ENCODE measurements at places on chromosomes 5 and 9.
A peak's percentile ranks its signal among the peaks of the same experiment; 100 is the strongest.

GRCh38 chr9:87518702-87519335, 21.2 kb downstream of the DAPK1 start:
- no peak for DNase-seq

DNA sequence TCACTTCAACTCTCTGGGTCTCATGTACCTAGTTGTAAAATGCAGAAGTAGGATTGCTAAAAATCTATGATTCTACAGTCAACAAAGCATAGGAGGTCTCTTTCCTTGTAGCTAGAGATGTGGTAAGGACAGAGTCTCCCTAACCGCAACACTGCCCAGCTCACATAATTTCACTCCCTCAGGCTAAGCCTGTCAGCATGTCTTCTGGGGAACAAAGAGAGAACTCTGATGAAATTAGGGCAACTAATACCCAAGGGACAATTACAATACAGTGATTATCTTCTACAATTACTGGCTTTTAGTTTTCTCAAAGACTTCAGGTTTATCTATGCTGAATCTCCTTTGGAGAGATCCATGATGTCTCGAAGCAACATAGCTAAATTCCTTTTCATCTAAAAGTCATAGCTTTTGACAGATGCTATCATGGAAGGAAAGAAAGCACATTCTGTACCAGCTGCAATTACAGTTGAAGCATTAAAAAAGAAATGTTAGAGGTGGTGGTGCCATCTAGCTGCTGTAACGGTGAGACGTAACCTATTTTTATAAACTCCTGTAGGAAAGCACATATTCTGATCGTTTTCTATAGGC, 141.1 kb upstream of the TARS1 start:
- DNase-seq: peak; percentile 80

DNA sequence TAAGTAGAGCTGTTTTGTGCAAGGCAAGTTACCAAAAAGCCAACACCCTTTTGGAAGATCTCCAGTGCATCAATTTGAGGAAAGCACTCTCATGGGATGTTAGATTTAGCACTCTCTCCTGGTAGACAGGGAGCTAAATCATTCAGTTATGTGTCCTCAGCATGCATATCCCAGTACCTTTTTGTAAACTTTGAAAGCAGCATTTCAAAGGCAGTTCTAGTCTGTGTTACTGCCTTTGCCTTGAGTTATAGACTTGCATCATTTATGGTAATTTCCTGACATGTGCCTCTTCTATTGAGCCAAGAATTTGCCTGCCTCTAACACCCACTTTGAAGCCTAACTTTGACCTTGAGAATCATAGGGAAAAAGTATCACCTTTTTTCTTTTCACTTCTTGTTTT, 120.6 kb downstream of the KIF4B start:
- no peak for DNase-seq

GRCh38 chr5:172429201-172429940, 25.0 kb downstream of the SH3PXD2B start:
- peak; percentile 96 for DNase-seq

DNA sequence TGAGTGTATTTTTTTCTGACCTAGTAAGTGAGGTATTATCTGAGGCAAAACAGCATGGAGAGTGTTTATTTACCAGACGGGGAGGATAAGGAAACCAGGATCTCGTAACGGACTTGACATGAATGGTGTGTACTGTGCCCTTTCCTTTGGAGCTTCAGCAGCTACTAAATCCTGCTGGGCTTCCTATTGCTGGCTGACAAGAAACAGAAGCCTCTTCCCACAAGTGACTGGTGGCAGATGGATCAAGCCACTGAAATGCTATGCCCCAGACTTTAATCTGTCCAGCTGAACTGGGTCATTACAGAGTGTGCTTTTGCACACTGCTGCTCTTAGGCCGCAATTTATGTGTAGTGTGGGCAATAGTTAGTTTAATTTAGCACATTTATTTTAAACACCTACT, 162.7 kb upstream of the MRPS30 start:
- DNase-seq: no peak

GRCh38 chr5:135040034-135040332, 6.0 kb upstream of the PITX1 start:
- no peak for DNase-seq

DNA sequence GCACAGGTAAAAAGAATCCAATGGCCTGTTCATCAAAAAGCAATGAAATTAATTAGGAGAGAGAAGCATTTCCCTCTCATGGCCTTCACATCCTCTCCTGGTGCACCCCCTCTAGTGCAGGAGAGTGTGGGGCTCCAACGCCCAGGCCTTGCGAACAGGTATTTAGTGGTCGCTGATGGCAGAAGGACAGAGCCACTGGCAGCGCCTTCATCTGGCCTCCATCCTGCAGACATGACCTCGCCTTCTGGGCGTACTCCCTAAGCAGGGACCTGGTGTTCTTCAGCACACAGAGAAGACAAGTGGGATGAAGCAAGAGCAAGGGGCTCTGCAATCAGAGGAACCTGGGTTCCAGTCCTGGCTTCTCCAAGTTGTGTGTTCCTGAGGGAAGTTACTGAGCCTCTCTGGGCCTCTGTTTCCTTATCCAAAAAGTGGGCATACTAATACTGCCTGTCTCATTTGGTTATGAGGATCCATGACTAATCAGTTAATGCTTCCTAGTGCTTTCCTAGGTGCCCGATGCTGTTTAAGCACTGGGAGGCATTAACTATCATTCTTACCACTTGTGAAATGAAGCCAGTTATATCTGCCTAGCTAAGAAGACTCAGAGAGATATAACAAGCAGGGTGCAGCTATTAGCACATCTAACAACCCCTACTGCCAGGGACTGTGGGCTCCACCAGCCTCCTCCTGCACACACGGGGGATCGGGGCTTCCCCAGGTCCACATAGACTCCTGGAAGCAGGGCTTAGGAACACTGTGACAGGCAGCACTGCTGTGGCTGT, 77.3 kb downstream of the SEMA4D start:
- DNase-seq: no peak

- no peak for DNase-seq
These were observed 246.5 kb upstream of the ATP10B start for GRCh38 chr5:161098516-161098915.

DNA sequence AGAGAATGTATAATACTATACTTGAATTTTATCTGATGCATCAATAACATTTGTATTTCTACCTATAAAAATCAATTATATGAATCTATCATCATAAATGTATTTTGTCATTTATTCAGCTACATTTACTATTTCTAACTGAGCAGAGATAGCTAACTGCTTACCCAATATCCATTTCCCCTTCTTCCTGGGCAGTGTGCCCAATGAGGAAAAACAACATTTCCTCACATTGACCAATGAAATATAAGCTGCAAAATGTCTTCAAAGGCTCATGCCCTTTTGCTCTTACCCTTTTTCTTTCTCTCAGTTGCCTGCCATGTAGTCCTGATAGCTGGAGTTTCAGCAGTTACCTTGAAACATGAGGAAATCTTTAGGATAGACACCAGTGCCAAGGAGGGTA, 385.8 kb upstream of the PCSK5 start:
- no peak for DNase-seq

DNA sequence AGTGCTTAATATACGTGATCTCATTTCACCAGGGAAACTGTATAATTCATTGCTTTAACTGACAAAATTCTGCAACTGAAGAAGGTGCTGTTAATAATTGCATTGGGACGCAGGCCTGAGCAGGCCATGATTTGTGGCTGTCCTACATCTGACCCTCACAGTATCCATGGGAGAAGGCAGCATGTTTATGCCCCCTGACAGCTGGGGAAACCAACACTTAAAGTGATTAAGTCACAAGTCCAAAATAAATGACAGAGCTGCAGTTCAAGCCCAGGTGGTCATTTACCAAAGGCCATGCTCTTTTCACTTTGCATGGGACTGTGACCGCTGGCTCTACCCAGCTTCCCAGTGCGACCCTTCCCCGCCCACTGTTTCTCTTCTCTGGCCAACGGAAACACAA, 30.5 kb upstream of the KCNMB1 start:
- DNase-seq: no peak

- peak; percentile 29 for DNase-seq
These were observed 380.8 kb upstream of the CD180 start for GRCh38 chr5:67577424-67577823.

DNA sequence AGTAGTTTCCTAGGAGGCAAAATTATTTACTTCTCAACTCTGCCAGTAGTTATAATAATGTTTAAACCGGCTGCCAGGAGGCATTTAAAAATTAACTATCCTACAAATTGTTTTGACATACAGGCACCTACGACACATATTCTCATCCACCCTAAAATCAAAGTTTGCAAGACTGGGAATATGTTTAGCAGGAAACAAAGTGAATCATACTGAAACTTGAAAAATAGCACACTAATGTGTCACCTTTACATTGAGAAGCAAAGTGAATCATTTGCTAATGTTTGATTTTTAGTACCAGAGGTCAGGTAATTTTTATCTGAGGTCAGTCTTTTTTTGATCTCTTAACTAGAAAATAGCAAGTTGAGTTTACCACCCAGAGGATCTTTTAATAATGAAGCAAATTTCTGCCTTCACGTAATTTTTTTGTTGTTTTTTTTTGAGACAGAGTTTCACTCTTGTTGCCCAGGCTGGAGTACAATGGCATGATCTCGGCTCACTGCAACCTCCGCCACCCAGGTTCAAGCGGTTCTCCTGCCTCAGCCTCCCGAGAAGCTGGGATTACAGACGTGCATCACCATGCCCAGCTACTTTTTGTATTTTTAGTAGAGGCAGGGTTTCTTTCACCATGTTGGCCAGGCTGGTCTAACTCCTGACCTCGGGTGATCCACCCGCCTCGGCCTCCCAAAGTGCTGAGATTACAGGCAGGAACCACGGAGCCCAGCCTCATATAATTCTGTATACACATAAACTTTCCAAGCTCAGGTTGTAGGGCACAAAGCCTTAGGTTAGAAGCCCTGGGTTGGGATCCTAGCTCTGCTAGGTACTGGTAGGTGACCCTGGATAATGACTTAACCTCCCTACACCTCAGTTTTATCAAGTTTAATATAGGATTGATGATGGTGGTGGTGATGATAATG, 124.3 kb downstream of the UGCG start:
- DNase-seq: peak; percentile 79

- no peak for DNase-seq
These were observed 13.8 kb downstream of the CLPTM1L start for GRCh38 chr5:1330847-1331831.

GRCh38 chr9:37667706-37668105, 17.0 kb downstream of the FRMPD1 start:
- no peak for DNase-seq

DNA sequence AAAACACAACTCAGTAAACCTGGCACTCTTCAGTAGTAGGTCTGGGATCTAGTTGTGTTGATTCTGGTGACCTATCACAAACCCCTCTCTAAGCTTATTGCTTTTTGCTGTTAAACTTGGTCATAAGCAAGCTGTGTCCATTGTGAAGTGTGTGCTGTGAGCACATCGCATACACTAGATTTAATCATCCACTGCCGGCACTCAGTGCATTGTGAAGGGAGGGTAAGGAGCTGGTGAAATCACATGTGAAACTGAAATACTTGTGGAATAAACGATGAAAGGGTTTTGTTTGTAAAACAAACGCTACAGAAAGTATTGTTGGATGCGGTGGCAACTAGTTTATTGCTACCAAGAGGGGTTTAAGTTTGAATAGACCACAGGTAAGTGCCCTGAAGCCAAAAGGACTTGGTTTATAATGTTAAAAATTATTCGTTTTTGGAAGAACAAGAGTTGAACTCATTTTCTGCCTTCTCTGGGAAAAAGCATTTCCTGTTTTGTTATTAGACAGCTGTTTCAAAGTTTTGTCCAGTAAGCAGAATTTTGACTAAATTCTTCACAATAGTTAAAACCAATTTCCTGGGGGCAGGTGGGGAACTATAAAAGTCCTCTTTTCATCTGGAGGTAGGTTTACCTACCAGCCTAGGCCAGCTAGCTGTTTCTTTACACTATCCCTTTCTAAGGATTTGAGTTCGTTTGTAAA, 24.6 kb downstream of the TJP2 start:
- peak; percentile 29 for DNase-seq

GRCh38 chr9:125888211-125888610, 141.0 kb downstream of the PBX3 start:
- peak; percentile 58 for DNase-seq

GRCh38 chr9:37626708-37627292, 24.0 kb upstream of the FRMPD1 start:
- no peak for DNase-seq

DNA sequence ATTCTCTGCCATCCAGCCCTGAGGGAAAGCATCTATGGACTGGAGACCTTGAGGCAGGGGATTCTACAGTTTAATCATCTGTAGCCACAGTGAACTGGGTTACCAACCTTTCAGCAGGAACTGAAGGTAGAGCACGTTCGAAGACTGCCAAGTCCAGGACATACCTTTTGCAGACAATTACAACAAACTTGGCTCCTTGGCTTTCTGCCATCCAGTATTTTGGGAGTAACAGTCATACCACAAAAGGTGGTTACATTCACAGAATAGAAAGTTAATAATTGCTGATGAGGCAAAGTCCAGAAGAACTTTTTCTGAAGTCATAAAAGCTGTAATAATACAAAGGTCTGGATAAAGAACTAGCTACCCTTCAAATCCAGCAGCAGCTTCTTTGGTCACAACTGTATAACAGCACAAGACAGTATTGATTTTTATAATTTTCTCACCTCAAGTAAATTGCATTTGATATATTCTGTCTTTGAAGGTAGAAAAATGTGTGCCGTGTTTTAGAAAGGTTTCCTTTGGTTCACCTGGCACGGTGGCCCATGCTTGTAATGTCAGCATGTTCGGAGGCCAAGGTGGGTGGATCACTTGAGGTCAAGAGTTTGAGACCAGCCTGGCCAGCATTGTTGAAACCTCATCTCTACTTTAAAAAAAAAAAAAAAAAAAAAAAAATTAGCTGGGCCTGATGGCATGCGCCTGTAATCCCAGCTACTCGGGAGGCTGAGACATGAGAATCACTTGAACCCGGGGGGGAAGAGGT, 236.6 kb downstream of the NR3C1 start:
- no peak for DNase-seq

- no peak for DNase-seq
These were observed 1.0 kb downstream of the AQP3 start for GRCh38 chr9:33446240-33446945.

GRCh38 chr5:8020861-8021514, 152.0 kb downstream of the MTRR start:
- no peak for DNase-seq

DNA sequence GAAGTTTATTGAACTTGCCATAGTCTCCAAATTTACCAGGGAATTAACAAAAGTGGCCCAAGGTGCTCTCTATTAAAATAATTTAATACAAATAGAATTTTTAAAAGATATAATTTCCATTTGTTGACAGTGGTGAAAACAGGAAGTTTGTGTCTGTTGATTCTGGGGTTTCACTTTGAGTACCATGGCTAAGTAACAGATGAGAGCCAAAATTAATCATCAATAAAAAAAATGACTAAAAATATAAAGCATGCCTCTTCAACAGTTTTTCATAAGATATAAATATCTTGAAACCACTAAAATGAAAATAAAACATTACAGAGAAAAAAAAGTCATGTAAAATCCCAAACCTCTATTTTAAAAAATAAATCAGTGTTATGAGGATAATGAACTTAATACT, 49.8 kb downstream of the SGCD start:
- DNase-seq: no peak

DNA sequence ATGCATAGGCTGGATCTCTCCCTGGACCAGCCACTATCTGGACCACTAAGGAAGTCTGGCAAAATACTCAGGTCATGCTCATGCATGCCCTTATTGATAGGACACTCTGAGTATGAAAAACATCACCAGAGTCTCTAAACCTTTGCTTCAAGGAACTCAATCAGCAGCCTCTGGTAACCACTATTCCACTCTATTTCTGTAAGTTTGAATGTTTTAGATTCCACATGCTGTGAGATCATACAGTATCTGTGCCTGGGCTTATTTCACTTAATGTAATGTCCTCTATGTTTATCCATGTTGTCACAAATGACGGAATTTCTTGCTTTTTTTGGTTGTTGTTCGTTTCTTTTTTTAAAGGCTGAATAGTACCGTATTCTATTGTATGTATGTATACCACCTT, 68.3 kb downstream of the TARS1 start:
- peak; percentile 47 for DNase-seq
